ENCODE measurements at places on chromosomes 12 and 14.

DNA sequence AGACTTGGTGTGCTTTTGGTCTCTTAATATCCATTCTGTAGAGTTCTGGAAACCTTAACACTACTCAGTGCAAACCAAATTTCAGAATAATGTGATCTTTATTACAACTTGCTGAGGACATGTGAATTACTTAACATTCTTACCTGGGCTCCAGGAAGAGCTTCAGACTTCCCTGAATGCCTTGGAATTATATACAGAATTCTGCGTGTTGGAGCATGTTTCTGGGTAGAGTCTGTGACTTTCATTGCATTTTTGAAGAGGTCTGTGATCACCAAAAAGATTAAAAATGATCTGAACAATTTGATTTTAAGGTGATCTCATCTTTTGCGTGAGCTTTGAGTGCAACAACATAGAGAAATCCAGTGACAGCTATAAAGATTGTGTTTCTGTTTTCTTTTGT is 35.4 kb downstream of the ZDHHC17 start:
- DNase-seq, result no peak

- no peak for DNase-seq
Measured at GRCh38 chr12:109926488-109927210, 26.6 kb downstream of the TCHP start.

DNA sequence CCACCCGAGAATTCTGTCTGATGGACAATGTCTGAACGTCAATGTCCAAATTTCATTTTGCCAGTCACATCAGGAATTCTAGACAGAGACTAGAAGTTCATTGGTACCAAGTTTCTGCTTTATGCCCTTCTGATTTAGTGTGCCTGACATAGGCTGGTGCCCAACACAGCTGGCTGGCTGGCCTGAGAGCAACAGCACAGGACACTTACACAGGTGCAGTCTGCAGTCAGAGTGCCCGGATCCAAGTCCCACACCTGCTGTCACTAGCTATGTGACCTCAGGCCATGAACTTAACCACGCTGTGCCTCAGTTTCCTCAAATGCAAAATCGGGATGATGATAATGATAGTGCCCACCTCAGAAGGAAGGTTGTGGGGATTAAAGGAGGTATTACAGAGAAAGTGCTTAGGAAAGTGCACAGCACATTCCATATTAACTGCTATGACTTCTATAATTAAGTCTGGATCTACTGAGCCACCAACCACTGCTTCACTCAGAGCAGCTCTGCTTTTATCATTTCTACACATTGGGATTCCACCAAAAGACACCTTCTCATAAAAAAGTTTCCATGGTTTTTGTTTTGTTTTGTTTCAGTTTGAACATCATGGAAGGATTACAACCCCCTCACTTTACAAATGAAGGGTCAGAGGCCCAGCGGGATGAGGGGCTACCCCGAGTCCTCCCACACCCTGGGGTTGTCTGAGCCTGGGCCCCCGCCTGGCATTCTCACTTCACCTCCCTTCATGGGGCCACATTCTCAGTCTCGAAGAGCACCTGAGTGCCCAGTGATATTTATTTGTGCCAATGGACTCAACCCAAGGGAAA is 168.8 kb upstream of the BCL2L14 start:
- DNase-seq, result no peak

- no peak for DNase-seq
Measured at GRCh38 chr12:50187084-50187900, 20.1 kb upstream of the CERS5 start.

GRCh38 chr12:48199774-48200221 is 3.3 kb downstream of the OR10AD1 start:
- DNase-seq, result no peak

- no peak for DNase-seq
Measured at GRCh38 chr14:31257244-31257553, 49.6 kb upstream of the HECTD1 start.

DNA sequence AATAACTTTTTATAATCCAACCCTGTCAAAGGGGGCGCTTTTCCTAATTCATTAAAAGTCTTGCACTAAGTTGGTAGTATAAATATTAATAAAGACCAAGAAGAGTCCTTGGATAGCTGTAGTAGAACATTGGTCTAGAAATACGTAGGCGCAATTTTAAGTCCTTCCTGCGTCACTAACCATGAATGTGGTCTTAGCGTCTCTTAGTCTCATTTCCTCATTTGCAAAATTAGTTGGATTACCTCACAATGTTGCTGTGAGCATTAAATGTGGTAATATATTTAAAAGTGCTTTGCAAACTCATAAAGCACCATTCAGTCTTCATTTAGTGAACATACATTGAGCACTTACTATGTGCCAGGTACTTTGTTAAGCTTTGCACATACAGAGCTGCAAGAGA is 149.7 kb downstream of the AEBP2 start:
- no peak for DNase-seq

DNA sequence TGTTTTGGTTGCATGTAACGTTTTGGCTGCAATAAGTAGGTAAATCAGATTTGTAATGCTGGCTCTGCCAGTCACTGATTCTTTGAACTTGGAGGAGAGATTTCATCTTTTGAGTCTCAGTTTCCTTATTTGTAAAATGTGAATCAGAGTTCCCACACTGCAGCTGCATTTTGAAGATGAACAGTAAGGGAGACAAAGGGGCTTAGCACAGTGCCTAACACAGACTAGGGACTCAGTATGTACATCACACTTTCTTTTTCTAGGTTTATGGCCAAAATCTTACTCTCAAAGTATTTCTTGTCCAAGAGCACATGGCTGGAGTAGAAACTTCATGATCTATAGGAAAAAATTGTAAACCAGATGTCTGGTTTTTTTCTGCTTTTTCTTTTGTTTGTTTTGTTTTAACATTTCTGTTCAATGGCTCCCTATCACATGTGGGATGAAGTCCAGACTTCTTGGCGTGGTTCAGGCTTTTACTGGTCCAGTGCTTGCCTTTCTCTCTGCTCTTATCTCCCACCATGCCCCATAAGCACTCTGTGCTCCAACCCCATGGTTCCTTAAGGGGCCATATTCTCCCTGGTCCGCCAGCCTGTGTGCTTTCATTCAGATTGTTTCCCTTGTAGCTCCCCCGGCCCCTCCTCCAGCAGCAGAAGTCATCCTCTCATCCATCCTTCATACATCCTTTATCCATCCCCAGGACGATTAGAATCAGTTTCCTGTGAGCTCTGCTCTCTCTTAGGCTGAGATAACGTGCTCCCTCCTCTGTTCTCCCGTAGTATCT is 58.0 kb downstream of the SYNE2 start:
- DNase-seq, result no peak

- DNase-seq, result no peak
Measured at GRCh38 chr12:15356951-15357364, 34.6 kb downstream of the PTPRO start.

GRCh38 chr12:103642240-103642864 is 55.3 kb downstream of the STAB2 start:
- DNase-seq, result no peak

GRCh38 chr14:97458661-97459579 is 661.7 kb downstream of the VRK1 start:
- no peak for DNase-seq

DNA sequence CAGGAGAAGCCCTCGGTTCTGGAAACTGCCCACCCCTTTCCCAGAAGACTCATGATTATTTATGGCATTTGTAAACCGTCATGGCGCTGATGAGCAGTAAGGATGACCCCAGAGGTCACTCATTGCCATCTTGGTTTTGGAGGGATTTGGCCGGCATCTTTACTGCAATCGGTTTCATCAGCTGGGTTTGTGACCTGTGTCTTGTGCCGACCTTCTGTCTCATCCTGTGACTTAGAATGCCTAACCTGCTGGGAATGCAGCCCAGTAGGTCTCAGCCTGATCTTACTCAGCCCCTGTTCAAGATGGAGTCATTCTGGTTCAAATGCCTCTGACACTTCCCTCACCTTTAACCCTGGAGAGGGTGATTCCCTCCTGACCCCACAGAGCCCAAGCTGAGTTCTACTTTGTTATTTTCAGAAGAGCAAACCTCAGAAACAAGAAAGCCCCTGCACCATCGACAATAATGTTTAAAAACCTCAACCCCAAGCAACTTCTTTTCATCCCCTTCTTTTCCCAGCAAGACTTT is 105.5 kb upstream of the SFSWAP start:
- DNase-seq, result no peak

DNA sequence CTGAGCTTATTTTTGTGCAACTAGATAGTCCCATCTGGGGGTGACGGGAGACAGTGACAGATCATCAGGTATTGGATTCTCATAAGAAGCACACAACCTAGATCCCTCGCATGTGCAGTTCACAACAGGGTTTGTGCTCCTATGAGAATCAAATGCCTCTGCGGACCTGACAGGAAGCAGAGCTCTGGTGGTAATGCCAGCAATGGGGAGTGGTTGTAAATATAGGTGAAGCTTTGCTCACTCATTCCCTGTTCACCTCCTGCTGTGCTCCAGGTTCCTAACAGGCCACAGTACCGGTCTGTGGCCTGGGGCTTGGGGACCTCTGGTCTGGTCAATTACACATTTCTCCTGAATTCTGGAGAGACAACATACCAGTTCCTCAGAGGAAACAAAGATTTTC is 39.0 kb downstream of the GABARAPL1 start:
- DNase-seq, result no peak

GRCh38 chr14:63269561-63270225 is 49.0 kb downstream of the GPHB5 start:
- DNase-seq, result no peak

- no peak for DNase-seq
Measured at GRCh38 chr12:95115641-95116040, 42.2 kb upstream of the NR2C1 start.

DNA sequence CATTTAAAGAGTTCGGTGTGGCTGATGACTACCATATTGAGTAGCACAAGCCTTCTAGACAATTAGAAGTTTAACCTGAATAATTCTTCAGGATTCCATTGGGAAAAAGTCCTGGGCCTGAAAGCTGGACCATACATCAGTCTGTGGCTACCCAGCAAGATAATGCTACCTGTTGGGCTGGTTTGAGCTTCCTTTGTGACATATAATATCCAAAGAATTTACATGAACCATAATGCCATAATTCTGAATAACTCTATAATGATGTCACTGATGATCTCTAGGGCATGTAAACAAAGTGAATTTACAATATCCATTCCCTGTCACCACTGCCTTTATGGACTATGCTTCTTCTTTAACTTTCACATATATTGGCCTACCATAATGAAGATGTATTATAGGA is 3.8 kb upstream of the YBX3 start:
- no peak for DNase-seq

DNA sequence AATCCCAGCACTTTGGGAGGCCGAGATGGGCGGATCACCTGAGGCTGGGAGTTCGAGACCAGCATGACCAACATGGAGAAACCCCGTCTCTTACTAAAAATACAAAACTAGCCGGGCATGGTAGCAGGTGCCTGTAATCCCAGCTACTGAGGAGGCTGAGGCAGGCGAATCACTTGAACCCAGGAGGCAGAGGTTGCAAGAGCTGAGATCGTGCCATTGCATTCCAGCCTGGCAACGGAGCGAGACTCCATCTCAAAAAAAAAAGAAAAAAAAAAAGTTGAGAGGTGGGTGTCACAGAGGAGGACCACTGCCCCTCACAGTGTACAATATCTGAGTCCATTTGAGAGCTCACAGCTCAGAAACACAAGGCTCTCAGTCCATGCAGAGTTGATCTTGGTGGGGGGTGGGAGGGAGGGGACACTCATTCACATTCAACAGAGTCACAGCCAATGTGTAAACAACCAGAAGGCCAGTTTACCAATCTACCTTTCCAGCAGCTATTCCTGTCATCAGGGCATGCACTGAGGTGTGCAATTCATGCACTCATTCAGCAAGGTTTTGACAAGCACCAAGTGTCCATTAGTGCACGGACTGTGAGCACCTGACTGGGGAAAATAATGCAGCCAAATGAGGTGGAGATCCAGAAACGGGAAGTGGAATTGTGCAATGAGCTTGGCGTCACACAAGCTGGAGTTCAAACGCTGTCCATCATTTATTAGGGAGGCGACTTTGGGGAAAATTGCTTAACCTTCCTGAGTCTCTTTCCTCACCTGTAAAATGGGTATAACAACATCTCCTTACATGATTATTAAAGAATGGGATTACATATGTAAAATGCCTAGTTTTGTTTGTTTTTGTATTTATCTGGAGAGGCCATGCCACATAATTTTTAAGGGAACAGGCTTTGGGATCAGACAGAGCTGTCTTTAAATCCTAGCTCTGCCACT is 4.4 kb upstream of the EIF5 start:
- DNase-seq, result no peak

GRCh38 chr12:47382305-47382704 is 302.5 kb upstream of the AMIGO2 start:
- DNase-seq, result no peak

DNA sequence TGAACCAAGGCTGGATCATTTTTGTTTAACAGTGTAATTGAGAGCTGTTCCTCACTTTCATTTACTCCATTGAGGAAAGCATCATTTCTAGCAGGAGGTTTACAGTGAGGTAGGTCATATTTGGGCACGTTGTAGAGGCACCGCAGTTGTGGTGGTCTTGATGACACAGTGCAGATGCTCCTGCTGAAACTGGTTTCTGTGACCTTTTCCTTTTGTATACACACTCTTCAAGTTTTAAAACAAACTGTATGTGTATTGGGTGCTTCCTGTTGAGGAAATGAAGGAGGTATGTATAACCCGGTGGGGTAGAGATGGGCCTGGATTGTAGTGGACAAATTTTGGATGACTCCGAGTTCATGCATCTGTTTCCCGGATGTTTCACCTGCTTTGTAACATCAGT is 456.3 kb upstream of the RGS6 start:
- DNase-seq, result no peak

DNA sequence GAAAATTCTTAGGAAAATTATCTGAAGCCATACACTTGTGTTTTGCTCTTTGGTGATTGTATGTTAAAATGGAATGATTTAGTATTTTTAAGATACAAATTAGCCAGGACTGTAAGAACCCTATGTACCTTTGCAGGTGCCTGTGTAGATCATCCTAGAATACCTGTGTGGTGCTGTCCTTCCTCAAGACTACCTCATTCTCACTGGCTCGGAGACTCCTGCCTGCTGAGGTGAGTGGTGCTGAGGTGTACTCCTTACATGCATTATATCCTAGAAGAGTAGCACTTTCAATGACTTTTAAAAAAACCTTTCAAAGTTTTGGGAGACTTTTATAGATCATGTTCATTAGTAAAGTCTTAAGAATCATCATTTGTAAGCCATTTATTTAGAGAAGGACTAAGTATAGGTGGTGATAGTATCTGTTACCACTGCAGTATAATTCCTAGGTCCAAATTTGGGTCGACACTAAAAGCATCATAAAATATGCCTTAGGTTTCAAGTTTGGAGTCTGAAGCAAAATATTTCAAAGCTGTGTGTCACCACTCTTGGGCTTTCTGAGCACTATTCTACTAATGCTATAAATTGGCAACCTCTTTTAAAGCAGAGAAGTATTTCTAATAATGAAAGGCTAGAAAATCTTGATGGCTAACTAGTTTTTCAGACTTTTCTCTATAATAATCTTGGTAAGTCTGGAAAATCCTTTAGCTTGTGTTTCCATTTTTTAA is 36.6 kb downstream of the RASSF8 start:
- DNase-seq, result no peak

Data from nucleus accumbens (tissue), 56 donors.